ENCODE measurements at places on chromosomes 7 and 10.

GRCh38 chr10:30819341-30820181 lies 190.0 kb upstream of the LYZL2 start:
- DNase-seq, result peak; percentile 78

DNA sequence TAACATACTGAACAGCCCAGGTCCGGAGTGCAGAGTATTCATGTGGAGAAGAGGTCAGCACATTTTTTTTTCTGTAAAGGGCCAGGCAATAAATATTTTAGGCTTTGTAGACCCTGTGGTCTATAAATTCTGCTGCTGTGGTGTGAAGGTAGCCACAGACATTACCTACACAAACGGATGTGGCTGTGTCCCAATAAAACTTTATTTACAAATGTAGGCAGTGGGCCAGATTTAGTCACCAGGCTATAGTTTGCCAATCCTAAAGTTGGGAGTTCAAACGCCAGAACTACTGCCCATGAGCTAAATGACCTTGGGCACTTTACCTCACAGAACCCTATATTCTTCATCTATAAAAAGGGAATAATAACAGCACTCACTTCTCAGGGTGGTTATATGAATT lies 13.4 kb downstream of the FAM53B start:
- DNase-seq, result no peak

- DNase-seq, result no peak
Observed at GRCh38 chr7:976901-977325, 1.6 kb upstream of the COX19 start.

GRCh38 chr10:70174058-70174741 lies 3.9 kb upstream of the SAR1A start:
- DNase-seq, result no peak

DNA sequence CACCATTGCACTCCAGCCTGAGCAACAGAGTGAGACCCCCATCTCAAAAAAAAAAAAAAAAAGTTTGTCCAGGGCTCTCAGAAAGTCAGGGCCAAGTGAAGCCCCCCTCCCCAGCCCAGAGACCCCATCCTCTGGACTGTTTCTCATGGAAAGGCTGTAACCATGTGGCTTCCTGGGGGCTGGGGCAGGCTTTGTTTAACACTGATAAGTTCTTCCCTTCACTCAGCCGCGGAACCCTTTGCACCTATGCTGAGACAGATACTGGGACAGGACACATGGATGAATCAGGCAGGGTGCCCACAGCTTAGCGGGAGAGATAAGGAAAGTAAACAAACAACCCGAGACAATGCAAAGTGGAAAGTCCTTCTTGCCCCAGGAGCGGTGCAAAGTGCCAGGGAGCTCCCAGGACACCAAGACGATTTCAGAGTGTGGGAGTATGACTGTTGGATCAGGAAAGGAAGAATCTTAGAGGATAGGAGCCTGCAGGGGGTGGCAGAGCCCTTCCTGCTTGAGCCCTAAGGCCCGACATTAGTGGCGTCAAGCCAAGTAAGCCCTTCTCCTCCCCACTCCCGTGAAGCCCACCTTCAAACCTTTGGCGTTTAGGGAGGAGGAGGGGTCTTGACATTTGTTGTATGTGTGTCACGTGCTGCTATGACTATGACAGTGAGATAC lies 11.6 kb downstream of the MLXIPL start:
- DNase-seq, result peak; percentile 18

- DNase-seq, result peak; percentile 32
Observed at GRCh38 chr7:81187753-81188152, 268.9 kb upstream of the SEMA3C start.

GRCh38 chr10:14476641-14477407 lies 146.1 kb upstream of the FRMD4A start:
- DNase-seq, result peak; percentile 89
